ENCODE measurements at places on chromosomes 13 and 19.

DNA sequence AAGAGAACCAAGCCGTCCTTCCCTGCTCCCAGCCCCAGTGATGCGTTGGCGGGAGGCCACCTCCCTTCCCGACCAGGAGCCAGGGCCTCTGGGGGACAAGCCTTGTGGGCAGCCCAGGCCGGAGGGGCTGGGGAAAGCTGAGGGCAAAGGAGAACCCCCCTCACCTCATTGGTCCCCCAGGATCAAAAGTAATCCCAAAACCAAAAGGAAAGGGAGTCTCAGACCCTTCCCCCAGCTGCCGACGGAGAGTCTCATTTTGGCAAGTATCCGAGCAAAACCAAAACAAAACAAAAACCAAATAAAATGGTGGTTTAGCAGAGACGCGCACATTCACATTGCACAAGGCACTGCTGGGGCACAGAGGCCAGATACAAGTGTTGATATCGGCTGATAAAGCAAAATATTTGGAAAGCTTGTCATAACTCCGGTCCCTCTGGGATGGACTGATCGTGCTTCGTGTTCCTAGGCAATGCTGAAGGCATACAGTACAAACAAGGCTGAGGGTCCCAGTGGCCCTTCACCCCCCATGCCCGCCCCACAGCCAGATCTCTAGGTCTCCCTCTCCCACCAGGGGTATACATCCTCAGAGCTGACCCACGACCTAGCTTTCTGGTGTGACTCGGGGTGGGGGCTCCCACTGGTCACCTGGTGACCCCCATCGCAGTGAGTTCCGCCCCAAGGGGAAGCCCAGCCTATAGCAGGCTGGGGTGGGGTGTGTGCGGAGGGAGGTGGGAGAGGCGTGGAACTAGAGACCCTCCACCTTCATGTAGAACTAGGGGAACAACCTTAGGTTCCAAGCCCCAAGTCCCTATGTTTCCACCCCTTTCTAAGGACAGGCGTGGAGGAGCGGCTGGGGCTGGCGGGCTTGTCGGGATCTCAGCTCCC, 2.1 kb downstream of the CEBPA start:
- DNase-seq = no peak

DNA sequence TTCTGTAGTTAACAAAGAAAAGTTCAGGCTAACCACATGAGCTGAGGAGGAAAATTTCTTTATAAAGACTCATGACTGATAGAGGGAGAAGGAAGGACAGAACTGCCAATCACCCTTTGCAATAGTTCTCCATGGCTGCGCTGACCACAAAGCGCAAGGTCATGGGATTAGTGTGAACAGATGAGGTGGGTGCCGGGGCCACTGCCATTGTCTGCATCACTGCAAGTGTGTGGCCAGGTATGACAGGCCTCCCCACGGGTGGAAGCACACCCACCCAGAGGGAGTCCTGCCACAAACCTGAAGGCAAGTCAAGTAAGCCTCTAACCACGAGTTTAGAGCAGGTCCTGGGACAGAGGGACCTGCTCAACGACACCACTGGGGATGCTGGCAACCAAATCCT, 128.1 kb downstream of the TUBA3C start:
- no peak for DNase-seq

- no peak for DNase-seq
These were observed 528.4 kb upstream of the NBEA start for GRCh38 chr13:34413538-34414210.

GRCh38 chr19:15479391-15480345, at the start of gene PGLYRP2:
PGLYRP2 (minus strand) TSS chr19:15479501; CDS start chr19:15479371, 130 bp downstream.
- DNase-seq = no peak

- no peak for DNase-seq
These were observed 17.4 kb downstream of the GPR183 start for GRCh38 chr13:99289674-99290337.

GRCh38 chr13:77423296-77423695, 96.4 kb upstream of the MYCBP2 start:
- DNase-seq = no peak

GRCh38 chr13:45670189-45670885, 31.8 kb upstream of the CBY2 start:
- no peak for DNase-seq

DNA sequence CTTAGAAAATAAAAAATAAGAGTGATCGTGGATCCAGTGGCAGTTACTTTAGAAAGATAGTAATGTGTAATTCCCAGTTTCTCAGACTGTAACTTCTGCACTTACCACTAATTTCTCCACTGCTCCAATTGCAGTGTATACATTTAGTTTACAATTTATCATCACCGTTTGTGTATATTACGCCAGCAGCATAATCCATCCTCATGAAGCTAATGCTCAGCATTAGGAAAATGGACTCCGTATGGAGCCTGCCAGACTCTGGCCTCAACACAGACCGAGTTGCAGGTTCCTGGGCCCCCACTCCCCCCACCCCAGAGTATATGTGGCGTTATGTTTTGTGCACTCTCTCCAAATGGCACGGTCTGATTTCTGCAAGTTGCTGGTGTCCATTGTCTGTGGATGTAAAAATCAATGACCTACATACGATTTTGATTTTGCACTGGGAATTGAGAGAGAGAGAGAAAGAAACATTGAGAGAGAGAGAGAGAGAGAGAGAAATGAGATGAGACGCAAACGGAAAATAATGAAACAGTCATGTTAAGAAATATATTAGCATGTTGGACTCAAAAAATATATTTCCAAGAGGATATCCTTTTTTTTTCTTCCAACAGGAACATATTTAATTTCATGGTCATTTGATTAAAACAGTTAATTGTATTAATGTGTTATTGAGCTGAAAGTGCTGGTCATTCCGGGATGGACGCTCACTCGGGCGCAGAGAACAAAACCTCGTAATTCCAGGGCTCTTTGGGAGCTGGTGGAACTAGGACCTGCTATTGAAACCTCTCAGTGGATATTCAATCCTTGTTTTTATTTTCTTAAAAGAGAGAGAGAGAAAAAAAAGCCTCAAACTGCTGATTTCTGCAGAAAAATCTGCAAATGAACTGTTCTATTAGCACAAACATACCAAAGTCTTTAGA, 278.8 kb downstream of the TSHZ3 start:
- DNase-seq = no peak

DNA sequence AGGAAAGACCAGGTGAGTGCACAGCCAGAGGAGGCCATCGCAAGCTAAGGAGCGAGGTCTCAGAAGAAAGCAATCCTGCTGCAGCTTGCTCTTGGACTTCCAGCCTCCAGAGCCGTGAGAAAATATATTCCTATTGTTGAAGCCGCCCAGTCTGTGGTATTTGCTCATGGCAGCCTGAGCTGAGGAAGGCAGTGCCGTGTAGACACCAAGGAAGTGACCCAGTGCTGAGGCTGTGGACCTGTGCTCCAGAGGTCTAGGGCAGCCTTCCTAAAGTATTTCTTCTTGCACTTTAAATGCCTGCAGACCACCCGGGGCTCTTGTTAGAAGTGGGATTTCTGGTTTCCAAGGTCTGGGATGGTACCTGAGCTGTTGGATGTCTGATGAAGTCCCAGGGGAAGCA, 158.5 kb upstream of the KL start:
- no peak for DNase-seq

DNA sequence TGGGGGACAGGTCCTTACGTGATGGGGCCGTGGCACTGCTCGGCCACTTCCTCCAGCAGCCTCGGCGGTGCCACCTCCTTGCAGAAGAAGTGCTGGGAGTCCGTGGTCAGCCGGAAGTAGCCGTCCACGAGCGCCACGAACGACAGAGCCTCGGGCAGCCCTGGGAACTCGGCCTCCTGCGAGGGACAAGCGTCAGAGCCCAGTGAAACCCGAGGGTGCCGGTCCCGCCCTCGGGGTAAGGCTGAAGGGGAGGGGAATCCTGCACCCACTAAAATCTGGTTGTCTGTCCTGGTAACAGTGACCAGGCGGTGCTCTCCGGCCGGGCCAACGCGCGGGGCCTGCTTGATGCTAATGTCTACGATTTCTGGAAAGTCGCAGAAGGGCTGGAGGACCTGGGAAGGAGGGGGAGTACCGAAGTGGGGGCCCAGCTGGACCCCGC, 6.4 kb downstream of the JAK3 start:
- no peak for DNase-seq

DNA sequence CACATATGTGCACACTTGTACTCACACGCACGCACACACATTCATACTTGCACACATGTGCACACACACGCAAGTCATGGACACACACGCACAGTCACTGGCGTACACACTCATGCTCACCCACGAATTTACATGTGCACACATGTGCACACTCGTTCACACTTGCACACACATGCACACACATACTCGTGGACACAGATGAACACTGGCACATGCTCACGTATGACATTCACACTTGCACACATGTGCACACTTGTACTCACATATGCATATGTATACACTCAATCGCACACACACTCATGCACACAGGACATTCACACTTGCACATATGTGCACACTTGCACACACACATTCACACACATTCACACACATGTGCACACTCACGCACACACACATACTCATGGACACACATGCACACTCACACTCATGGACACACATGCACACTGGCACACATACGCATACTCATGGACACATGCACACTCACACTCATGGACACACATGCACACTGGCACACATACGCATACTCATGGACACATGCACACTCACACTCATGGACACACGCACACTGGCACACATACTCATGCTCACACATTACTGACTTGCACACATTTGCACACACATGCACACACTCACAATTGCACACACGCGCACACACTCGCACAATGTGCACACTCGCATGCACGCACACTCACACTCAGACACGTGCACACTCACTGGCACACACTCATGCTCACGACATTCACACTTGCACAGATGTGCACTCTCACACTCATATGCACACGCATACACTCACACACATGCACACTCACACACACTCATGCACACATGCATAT, 9.5 kb downstream of the SBK2 start:
- DNase-seq = no peak

DNA sequence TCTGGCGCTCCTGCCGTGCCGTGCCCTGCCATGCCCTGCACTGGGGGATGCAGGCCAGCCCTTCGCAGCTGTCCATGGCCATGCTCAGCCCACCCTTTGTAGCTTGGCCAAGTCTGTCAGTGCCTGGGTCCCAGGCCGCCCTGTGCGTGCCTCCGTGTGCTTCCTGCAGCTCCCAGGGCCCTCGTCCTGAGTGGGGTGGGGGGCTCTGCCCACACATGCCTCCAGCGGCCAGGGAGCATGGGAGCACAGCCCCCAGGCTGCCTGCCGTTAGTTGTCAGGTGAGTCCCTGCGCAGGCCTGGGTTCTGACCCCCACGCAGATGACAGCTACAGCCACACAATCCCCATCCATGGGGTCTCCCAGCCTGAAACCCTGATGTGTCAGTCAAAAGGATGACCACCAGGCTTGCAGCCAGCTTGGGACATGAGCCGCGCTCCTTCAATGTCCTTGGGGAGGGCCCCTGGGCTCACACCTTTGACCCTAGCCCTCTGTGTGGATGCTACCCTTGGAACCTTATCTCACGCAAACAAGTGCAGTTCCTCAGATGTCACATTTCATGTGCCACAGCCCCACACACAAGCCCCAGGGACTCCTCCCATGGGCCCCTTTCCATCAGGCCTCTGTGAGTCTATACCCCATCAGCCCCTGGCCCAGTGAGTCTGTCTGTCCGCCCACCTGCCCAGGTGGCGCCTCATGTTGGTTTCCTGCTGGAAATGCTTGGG, 24.5 kb downstream of the TMED1 start:
- no peak for DNase-seq

GRCh38 chr19:13089139-13089856, 13.4 kb downstream of the LYL1 start:
- no peak for DNase-seq
